A375 (cell line): ENCODE measurements at places on chromosomes 1 and 21. TPM values are rescaled to one million over a fixed set of nuclear protein-coding genes. Genes with fewer than 3 reads are reported as not detected.

Gene B3GALT2
- total RNA-seq = 2.1 and 3.3 TPM in 2 replicates

Gene IQGAP3
- 99.3 and 101 TPM in 2 replicates for total RNA-seq

Gene CELA2A
- not detected in 2 replicates for total RNA-seq

Gene HES2
- 0.68 and 2.0 TPM in 2 replicates for total RNA-seq

Gene DNAH14
- 48.6 and 70.3 TPM in 2 replicates for total RNA-seq

Gene CFHR1
- 0.58 and 1.1 TPM in 2 replicates for total RNA-seq

Gene RYR2
- 8.0 and 9.2 TPM in 2 replicates for total RNA-seq

Gene TMOD4
- total RNA-seq = 0.38 and 0.40 TPM in 2 replicates

Gene UQCRHL
- 14.8 and 21.4 TPM in 2 replicates for total RNA-seq

Gene TMEM269
- total RNA-seq = 0.03 and 0.11 TPM in 2 replicates
